Hematopoietic multipotent progenitor cell treated with erythropoietin and hydrocortisone succinate and interleukin-3 and kit ligand, for 17 days (in vitro differentiated cells): ENCODE measurements at places on chromosomes 4 and X.

- DNase-seq = no peak
These were observed 17.1 kb downstream of the DDX3X start for GRCh38 chrX:41350976-41351569.

GRCh38 chrX:689983-690382 lies 59.4 kb downstream of the SHOX start:
- no peak for DNase-seq

- no peak for DNase-seq
These were observed 25.9 kb downstream of the MXRA5 start for GRCh38 chrX:3320471-3321046.

DNA sequence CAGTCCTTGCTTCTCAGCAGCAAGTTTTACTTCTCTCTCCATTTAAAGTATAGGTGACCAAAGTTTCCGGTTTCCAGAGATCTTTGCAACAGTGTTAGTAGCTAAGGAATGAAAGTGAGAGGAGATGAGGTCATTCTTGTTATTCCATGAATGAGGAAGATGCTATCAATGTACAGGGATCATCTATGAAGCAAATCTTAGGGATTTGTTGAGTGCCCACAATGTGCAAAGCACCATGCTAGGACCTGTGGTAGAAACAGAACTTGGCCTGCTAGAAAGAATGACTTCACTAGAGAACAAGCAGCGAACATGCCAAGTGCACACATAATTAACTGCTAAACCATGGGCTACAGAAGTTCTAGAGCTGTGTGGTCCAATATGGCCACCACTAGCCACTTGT lies 112.5 kb downstream of the MID1 start:
- no peak for DNase-seq

DNA sequence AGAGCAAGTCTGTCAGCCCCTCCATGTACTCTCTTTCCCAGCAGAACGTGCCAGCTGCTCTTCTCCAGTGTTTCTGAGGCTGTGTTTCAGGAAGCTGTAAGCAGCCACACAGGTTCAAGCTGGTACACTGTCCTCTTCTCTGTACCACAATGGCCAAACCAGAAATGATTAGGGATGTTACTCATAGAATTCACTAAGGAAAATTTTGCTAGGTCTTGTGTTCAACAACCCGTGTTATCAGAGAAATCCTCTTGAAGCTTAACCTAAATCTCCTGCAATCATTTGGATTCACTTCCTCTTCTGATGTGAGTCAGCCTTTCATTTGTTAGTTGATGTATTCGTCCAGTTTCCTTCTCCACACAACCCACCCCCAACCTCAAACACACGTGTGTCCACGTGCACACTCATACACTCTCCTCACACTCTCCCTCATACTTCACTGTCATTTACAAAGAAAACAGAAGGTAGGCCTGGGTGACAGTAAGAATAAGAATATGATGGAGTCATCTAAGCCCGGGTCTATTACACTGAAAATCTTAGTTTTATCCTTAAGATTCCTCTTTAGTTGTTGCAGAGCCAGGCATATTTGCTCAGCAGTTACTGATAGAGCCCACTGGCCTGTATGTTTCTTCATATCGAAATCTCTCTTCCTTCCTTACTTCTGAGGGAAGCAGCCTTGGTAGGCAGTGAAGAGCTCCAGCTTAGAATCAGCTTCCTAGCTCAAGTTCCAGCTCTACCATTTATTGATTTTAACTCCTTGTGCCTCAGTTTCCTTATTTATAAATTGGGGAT lies 63.4 kb downstream of the DCUN1D4 start:
- no peak for DNase-seq

- DNase-seq = no peak
These were observed 44.5 kb upstream of the PDGFRA start for GRCh38 chr4:54184581-54184980.

DNA sequence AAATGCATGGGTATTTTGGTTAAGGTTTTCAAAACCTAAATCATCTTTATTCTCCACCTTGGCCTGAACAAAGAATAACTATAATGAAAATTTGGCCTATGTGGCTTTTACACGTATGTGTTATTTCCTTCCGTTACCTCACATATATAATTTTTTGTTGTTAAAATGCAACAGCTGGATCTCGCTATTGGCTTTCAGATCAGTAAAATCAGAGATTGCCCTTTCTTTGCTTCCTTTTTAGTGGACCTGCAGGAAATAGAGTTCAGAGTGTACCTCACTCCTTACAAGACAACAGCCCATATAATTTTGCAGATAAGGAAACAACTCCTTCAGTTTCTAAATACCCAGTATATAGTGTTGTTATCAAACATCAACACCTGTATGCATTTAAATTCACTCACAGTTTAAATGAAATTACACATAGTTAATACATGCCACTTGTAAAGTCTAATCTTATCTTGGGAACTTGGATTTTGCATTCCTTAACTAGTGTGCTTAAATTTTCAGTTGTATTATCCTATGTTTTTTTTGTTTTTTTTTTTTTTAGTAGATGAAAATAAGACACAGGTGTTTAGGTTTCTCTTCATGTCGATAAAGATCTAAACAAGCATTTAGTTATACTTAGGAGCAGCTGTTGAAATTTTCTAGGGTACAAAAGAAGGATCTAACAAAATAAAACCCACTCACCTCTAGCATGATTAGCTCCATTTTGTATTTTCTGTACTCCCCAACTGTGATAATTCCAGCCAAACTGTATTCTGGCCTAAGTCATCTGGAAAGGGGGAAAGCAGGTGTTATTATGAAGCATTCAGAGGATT lies 96.2 kb upstream of the SPRY1 start:
- no peak for DNase-seq

- no peak for DNase-seq
These were observed 201.4 kb downstream of the SPOCK3 start for GRCh38 chr4:167032871-167033270.

- DNase-seq = no peak
These were observed 136.3 kb downstream of the TMEM144 start for GRCh38 chr4:158346576-158346975.

- no peak for DNase-seq
These were observed 189.1 kb upstream of the ATP6AP2 start for GRCh38 chrX:40391662-40392061.

DNA sequence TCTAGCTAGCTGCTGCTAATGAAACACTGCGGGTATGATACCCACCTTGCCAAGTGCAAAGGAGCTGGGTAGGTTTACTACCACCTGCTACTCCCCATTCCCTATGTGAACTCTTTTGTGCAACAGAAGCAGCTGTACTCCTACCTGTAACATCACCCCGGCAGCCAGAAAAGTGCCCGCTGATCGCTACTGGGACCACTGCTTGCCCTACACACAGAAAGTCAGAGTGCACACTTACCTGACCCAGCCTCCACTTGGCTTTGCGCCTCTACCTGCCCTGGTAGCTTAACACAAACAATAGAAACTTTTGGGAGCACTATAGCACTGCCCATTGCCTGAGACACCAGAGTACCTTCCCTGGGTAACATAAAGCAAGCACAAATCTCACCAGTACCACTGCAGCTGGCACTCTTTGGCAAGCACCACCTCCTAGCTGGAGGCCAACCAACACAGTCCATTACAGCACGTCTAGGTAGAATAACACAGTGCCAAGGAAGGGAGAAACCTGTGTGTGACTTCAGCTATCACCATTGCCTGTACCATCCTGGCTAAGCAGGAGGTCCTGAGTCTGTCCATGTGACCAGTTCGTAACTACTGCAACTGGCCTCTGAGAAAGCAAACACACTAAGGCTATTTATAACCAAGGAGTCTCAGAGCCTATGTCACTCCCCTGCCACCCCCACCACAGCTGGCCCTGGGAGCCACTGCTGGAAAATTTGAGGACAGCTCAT lies 80.1 kb downstream of the CENPC start:
- DNase-seq = no peak

- no peak for DNase-seq
These were observed 12.7 kb downstream of the ART3 start for GRCh38 chr4:76087007-76087769.

GRCh38 chrX:318739-319578 lies at the start of gene GTPBP6:
Gene GTPBP6 (minus strand): TSS chrX:318796. CDS start chrX:318787, 9 bp downstream.
- peak; percentile 100 for DNase-seq

DNA sequence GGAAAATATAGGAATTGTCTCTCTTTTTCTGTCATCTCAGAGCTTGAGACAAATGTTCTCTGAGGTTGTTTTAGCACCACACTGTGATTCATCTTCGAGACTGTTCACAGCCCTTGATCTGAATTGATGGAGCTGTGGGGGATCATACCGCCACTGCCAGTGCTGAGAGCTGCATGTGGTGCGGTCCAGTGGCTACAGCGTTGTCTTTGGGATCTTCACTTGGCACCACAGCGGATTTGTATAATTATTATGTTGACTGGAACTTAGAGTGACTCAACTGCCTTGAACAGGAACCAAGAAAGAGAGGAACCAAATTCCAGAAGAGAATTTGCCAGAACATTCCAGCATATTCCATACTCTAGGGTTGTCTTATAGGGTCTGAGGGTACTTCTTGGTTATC lies 29.1 kb downstream of the TBL1X start:
- no peak for DNase-seq

- DNase-seq = no peak
These were observed 499.5 kb downstream of the STIM2 start for GRCh38 chr4:27360131-27360530.

DNA sequence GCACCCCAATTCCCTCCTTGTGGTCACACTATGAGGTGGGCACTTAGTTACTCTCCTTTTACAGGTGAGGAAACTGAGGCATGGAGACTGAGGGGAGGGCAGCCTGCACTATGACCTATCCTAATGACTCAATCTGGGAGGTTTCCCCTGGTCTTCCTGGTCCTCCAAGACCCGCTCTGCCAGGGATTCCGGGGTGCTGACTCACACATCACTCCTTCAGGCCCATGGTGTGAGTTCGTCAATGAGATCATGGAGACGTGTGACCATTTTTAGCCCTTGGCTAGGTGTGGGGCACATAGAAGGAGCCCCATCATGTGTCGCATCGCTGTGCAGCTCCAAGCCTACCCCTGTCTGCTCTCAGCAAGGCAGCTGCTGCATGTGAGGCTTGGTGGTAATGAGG lies 32.4 kb upstream of the BCOR start:
- no peak for DNase-seq

- no peak for DNase-seq
These were observed 461.2 kb downstream of the KCTD8 start for GRCh38 chr4:43987331-43987944.

DNA sequence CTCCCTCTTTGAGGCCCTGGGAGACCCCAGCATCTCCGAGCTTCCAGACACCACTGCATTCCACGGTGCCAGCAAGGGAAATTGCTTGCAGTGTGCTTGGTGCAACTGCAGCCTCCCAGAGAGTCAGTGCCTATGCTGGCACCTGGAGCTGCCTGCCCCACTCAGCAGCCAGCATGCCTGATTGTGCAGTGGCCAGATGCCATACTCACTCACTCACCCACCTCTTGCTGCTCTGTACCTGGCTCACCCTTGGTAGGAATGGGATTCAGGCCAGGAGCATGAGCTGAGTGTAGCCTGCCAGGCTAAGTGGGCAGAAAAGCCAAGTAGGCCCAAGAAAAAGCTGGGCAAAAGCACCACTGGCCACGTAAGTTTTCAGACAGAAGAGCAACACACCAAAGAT lies 651.4 kb downstream of the GABRG1 start:
- no peak for DNase-seq

DNA sequence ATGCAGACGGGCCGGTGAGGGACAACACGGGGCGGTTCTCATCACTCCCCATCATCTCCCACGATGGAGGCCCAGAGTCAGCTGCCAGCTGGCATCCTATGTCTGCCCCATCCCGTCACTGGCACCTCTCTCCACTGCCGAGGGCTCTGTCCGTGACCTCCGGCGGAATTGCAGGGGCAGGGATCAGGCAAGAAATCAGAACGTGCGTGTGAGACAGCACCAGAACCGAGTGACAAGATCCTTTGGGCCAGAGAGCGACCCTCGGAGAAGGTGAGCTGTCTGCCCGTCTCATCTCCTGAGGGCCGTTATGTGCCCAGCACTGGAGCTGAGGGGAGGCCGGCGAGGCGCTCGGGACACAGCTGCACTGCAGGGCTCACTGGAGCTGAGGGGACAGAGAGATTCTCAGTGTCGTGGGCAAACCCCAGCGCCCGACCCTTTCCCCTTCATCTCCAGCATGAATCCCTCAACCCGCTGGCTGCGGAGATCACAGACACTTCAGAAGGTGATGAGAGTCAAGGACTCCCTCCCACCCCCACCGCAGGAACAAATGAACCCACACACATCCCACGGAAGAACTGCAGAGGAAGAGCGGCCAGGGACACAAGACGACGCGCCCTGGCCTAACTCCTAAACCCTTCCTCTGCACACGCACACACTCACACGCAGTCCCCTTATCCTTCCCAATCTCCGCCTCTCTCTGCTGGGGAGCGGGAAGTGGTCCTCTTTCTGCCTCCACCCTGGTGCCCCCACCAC lies 128.7 kb downstream of the AFAP1 start:
- no peak for DNase-seq

DNA sequence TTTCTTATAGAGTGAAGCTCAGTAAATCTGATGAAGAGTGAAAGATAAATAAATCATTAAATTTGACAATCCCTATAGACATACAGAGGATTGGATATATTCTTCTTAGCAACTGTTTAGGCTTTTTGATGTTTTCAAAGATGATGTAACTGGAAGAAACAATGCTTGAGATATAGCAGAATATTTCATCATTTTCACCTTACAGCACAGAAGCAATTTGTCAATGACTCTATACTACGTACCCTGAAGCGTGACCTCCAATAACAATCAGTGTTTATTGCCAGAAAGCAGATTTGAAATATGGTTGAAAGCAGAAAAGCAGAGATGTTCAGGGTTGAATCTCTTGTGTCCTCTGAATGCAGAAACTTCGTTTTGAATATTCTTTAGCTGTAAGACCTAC lies 228.4 kb downstream of the DTHD1 start:
- DNase-seq = no peak

GRCh38 chr4:185912779-185913178 lies 100.8 kb upstream of the SORBS2 start:
- no peak for DNase-seq

DNA sequence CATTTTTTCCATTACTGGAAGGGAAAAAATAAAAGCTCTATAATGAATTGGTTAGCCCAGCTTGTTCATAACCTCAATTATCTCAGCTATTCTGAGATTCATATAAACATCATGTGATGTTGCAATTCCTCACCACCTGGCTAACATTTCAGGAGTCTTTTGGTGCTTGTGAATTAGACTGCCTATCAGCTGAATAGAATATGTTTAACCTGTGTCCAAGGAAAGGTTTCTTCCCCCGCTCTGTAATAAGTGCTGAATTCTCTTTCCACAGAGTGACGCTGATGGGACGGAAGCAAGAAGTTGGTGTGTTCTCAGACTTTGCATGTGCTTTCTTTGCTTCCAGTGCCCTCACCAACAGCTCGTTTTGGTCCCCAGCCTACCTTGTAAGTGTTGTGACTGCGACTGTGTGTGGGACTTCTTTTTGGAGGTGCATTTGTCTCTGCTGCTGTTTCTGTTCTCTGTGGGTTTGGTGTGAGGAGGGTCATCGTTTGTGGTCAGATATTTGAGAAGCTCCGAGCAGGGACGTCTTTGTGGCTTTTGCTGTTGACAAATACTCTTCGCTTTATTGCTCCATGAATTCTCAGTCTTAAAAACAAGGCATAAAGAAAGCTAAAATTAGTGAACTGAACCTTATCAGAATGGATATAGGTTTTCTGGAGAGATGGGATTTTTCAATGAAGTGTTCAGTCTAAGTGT lies 61.7 kb downstream of the PPARGC1A start:
- DNase-seq = no peak

- no peak for DNase-seq
These were observed 117.2 kb downstream of the CFAP299 start for GRCh38 chr4:80452768-80453167.
